ENCODE measurements at places on chromosomes 2 and 18. TPM values are rescaled to one million over a fixed set of nuclear protein-coding genes. Genes with fewer than 3 reads are reported as not detected.

- no peak for DNase-seq
These were observed 668.7 kb downstream of the SLC4A3 start for GRCh38 chr2:220296174-220296573.

DNA sequence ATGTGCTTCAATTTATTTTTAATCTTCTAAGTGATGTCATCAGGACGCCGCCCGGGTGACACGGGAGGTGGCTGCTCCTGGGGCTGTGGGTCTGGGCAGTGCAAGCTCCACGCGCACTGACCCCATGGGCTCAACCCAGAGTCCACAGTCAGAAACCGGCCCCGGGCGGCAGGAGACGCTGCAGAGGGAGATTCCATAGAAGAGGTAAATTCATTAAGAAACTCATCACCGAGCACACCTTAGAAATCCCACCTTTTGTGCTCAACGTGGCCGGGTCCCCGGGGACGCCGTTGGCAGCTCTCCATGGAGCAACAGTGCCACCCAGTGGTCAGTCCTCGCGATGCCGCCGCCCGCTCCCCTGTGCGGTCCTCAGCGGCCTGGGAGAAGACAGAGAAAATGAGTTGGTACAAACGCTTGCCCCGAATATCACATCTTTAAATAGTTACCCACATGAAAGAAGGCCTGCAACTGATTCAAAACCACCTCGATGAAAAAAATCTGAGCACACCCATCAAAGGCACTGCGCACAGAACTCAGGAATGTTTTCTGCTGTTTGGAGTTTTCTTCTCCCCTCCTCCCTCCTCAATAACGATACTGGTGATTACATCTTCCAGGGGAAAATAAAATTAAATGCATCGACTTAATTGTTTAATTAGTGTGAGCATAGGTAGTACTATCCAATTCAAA, 92.6 kb downstream of the CMPK2 start:
- DNase-seq: peak; percentile 52

Gene CDCA7
- 24.6 TPM for total RNA-seq

Gene IL36A
- not detected for total RNA-seq

GRCh38 chr2:101623031-101623521, 74.4 kb upstream of the MAP4K4 start:
- DNase-seq: no peak

Gene MEP1B
- total RNA-seq: not detected

GRCh38 chr2:122704109-122704563, 948.7 kb downstream of the TSN start:
- peak; percentile 8 for DNase-seq

Gene LIMS2
- total RNA-seq: 0.26 TPM

Gene EVA1A
- 142 TPM for total RNA-seq
